ENCODE measurements at places on chromosomes 11 and 22.

- no peak for DNase-seq
Observed at GRCh38 chr11:84993386-84993785, 633.8 kb downstream of the DLG2 start.

- peak; percentile 37 for DNase-seq
Observed at GRCh38 chr11:73140213-73141030, 1.7 kb downstream of the FCHSD2 start.

- no peak for DNase-seq
Observed at GRCh38 chr11:43503417-43503816, 144.7 kb downstream of the TTC17 start.

DNA sequence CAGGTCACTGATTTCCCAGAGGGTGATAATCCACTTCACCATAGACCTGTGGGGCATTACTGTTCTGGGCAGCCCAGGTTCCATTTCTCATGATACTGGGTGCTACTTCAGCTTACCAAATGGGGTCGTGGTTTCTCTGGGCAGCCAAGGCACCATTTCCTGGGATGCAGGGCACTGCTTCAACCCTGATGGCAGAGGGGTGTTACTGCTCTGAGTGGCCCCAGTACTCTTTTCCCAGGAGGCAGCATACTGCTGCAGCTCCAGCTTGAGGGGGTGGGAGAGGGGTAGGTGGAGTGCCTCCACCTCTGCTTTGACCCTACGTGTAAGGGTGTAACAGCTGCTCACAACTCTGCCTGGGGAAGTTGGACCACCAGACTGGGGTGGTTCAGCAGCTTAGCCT lies 51.1 kb downstream of the PRMT3 start:
- DNase-seq = no peak

DNA sequence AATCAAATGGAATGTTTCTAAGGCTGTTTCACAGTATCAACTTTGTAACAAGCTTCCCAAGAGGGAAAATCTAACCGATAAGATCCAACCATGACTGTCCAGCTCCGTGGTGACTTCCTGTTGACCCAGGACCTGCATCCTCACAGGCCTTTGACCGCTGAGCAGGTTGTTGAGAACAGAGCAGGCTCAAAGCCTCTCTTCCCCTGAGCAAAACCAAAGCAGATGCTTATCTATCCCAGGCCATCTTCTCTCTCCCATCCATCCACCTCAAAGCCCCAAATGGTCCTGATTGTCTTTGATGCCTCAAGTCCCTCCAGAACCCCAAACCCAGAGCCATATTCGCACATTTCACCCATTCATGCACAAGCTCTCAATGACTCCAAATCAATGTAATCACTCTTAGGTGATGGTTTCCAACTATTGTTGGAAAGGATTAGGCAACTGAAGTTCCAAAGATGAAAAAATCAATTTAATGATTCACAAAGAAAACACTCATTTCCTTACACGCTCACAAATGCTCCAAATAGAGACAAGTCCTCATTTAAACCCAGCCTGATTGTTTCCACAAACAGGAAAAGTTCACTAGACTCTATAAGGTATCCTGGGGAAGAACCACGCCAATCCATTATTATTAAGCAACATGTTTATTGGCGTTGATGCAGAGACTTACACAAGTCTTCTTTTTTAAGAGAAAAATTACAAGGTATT lies 48.7 kb downstream of the C11orf58 start:
- DNase-seq = no peak

DNA sequence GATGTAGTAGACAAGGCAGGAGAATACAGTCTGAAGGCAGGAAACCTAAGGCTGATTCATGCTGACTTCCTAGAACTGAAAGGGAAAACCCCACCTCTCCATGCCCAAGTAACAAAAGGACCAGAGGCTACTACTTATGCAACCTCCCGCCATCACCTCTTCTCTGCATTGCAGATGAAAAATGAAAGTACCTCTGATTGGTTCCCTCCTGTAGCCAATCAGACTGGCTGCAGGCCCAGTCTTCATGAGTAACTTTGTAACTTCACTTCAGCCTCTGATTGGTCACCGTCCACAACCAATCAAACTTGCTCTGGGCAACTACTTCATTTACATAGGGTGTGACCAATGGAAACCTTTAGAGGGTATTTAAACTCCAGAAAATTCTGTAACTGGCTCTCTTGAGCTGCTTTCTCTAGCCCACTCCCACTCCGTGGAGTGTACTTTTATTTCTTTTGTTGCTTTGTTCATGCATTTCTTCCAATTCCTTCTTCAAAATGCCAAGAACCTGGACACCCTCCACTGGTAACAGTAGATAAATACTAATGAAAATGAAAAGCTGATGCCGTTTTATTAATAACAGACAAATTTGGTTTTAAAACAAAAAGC lies 5.2 kb upstream of the MAP6 start:
- DNase-seq = peak; percentile 48

GRCh38 chr11:94125407-94126115 lies 3.1 kb upstream of the PANX1 start:
- DNase-seq = no peak
